Stimulated activated CD8-positive, alpha-beta memory T cell treated with anti-CD3 and anti-CD28 coated beads, Interleukin-4, amount 100 ng/mL, for 1 hour (primary cell): ENCODE measurements at places on chromosomes 3 and 15.

DNA sequence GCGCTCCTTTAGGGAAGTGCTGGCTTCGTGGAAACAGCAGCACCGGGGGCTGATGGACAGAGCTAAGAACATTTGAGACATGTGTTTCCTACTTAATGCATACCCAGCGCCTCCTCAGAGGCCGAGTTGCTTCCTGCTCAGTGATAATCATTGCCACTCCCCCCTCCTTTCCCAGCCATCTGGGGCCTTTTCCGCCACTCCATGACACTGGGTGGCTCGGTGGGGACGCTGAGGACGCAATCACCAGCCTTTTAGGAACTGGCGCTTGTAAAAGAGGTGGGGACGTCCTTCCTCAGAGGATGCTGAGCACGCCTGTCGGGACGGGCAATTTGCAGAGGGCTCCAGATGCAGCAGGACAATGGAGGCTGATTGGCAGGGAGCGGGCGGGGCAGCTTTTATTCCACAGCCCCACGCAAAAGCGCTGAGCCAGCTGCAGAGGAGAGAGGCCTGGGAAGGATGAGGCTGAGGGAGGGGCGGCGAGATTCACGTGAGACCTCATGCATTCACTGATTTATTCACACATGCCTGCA is 22.2 kb upstream of the IQSEC1 start:
- DNase-seq = no peak

DNA sequence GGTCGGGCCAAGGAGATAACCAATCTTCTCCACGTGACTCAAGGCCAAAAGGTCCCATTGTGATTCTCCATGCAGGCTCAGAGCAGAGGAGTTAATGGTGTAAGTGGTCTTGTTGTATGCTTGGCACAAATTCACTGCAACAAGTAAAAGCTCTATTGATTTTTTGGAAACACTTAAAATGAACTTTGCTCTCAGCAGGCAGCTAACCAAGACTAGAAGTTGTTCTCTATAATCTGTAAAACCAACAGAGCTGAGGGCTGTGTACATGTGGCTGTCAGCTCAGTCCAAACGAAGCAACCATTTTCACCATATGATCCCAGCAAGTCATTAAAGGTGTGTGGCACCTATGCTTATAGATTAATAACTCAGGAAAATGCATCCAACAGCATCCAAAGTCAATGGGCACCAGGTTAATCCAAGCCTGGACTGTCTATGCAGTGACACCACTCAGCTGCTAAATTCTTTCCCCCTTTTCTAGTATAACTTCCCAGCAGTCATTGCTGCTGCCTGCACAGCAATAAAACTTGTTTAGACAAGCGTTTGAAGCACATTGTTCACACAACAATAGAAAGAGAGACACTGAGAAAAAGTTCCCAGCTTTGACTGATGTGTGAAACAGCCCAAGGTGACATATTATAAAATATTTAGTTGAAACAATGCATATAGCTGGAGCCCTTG is 603.8 kb upstream of the ADAMTS9 start:
- no peak for DNase-seq

- DNase-seq = no peak
Observed at GRCh38 chr3:9970020-9970652, 16.5 kb downstream of the EMC3 start.

DNA sequence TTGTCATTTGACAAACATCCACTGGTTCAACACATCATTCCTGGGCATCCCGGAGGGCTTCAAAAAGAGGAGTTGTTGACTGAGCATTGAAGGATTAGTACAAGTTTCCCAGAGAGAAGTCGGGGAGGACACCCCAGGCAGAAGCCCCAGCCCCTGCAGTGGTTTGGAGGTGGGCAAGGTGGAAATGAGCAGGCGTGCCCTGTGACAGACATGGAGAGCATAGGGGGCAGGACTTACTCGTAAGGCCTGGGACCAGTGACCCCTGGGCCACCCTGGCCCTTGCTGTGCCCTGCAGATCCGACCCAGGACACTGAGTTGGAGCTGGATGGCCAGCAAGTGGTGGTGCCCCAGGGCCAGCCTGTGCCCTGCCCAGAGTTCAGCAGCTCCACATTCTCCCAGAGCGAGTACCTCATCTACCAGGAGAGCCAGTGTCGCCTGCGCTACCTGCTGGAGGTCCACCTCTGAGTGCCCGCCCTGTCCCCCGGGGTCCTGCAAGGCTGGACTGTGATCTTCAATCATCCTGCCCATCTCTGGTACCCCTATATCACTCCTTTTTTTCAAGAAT is 5.9 kb downstream of the PARP3 start:
- no peak for DNase-seq

DNA sequence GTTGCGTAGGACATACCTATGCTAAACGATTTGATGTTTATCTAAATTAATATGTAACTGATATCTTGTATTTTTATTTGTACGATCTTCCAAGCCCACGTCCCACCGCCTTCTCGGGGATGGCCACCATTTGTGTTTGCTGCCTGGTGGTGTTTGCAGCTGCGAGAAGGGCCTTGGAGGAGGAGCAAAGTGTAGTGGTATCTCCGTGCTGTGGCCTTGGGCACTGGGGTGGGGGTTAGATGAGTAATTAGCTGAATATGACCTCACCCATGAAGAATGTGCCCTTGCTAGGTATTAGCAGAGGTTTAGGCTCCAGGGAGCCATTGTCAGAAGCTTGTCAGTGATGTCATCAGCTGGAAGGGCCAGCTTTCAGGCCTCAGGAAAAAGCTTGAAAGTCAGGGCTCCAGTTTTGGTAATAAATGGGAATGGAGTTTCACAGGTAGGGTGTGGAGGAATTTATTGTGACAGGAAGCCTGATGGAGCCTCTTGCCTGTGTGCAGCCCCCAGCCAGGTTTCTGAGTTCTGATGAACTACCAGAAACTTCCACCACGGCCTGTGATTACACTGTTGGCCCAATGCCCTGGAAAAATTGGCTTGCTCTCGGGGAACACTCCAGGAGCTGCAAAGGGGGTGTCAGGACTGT is 41.0 kb downstream of the FLNB start:
- DNase-seq = no peak
